ENCODE measurements at places on chromosomes 13 and 19.

- no peak for DNase-seq
Measured at GRCh38 chr13:87172166-87172835, 498.9 kb upstream of the SLITRK5 start.

- no peak for DNase-seq
Measured at GRCh38 chr13:103754783-103755182, 688.6 kb upstream of the SLC10A2 start.

GRCh38 chr13:68834375-68834774, 1273.3 kb upstream of the ATXN8OS start:
- no peak for DNase-seq

DNA sequence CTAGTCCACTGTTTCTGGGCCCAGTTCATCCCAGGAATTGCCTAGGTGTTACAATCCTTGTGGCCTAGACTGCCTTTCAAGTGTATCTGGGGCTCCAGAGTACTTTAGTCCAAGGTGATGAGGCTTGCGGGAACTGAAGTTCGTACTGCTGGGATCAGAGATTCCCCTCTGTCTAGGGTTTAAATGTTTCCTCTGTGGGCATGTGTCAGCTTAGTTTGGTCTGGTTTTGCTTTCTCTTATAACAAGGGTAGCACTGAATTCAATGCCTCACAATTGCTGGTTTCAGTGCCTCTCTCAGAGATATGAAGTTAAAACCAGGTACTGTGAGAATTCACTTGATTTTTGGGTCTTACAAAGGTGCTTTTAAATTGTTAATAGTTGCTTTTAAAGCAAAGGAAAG, 30.8 kb downstream of the RGCC start:
- no peak for DNase-seq

DNA sequence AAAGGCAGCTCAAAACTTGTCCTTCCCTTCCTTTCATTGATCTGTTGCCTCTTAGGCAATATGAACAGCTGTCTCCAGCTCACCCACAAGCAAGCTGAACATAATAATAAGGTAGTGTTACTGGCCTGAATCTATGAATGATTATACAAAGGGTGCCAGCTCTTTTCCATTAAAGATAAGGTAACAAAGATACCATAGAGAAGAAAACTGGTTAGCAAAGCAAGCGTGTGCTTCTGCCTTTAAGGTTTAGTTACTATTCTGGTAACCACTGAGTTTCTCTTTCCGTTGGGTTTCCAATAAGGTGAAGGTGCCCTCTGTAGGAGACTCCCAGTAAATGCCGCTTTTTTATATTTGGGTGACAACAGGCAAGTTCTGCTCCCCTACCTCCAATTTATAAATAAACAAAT, 12.1 kb upstream of the DACH1 start:
- DNase-seq: no peak

DNA sequence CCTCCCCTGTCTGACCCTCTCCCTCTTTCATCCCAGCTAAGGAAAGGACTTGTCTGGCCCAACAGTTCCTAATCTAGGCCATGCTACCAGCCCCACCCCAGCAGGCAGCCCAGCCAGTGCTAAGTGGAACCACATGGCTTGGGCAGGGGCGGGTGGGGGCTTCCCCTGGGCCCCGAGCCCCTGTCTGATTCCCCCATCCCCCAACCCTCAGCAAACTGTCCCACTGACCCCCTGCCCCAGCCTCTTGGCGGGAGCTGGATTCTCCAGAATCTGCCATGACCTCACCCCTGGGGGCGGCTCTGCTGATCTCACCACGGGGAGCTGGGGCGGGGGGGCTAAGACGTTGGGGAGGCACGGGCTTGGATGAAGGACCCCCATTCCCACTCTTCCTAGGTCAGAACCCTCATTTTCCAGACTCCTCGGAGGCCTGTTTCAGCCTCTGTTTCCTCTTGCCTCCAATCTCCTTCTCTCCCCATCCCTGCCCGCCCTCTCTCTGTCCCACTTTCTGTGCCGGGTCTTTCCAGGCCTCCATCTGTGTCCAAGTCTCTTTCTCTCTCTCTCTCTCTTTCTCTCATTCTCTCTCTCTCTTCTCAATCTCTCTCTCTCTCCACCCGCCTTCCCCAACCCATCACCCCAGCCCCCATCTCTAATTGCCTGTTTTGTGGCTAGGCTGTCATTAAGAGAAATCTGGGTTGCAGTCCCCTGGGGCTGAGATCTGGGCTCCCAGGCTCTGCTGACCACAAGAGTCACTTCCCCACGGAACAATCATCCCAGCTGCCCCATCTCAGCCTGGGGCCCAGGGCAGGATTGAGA, 2.7 kb downstream of the COL5A3 start:
- DNase-seq: no peak

- no peak for DNase-seq
Measured at GRCh38 chr13:99993660-99994637, 12.4 kb downstream of the ZIC2 start.

GRCh38 chr13:95641291-95642027, 3.0 kb downstream of the DZIP1 start:
- no peak for DNase-seq

DNA sequence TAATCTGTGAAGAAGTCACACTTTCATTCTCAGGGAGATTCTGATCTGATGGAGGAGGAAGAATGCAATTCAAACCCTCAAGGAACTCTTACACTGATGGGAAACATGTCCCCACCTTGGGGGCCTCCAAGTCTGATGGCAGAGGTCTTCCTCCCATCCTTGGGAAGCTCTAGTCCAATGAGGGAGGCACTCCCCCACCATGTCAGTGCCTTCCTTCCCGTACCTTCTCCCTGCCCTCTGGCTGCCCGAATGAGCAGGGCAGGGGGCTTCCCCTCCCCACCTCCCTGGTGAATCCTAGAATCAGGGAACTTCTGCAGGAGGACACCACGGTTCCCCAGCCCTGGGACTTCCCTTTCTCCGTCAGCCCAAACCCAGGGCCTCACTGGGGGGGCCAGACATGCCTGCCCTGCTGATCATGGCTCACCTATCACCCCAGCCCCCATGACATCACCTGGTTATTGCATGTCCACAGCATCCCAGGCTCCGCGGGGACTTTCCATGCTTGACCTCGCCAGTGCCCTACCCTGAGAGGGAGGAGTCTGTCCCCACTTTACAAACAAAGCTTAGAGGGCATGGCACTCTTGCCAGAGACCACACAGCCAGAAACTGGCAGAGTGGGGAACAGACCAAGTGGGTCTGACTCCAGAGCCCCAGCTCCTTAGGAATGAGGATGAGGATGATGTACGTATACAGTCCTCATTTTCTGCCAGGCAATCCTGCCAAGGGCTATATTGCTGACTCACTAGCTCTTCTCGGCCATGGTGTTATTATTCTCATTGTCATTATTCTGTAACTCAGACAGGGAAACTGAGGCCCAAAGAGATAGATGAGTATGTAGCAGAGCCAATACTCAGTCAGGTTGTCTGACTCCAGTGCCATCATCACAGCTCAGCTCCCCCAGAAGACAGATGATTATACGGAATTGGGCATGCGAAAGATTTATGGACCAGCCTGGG, 9.6 kb upstream of the BCL3 start:
- DNase-seq: no peak

- no peak for DNase-seq
Measured at GRCh38 chr13:74796157-74796556, 662.0 kb upstream of the KLF12 start.

DNA sequence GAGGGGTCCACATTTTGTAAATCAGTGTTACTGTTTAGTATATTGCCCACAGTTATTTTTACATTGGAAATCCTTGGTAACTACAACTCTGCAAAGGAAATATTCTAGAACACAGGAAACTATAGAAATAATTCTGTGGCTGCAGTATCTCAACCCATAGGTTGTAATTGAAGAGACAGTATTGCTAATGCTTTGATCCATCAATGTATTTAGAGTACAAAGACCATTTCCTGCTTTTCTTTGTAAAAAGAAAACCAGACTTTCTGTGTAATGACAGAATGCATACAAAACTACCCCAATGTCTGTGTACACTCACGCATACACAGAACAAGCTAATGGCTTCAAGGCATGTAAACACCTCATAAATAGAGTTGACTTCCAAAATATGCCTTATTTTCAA, 622.1 kb upstream of the ARGLU1 start:
- no peak for DNase-seq

DNA sequence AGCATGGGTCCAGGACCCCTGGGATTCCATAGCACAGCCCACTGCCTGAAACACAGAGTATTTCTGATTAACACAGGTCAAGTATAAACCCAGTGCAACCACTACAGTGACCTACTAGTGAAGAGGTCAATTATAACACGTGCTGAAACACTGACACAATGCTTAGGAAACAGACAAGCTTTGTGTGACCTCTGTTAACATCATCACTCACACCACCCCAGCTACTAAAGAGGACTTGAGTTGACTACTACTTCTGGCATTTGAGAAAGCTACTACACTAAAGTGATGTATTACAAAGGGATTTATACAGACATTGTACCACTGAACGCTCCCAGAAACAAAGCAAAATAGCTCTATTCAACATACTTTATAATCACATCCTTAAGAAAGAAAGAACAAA, 1935.9 kb upstream of the PCDH20 start:
- no peak for DNase-seq

DNA sequence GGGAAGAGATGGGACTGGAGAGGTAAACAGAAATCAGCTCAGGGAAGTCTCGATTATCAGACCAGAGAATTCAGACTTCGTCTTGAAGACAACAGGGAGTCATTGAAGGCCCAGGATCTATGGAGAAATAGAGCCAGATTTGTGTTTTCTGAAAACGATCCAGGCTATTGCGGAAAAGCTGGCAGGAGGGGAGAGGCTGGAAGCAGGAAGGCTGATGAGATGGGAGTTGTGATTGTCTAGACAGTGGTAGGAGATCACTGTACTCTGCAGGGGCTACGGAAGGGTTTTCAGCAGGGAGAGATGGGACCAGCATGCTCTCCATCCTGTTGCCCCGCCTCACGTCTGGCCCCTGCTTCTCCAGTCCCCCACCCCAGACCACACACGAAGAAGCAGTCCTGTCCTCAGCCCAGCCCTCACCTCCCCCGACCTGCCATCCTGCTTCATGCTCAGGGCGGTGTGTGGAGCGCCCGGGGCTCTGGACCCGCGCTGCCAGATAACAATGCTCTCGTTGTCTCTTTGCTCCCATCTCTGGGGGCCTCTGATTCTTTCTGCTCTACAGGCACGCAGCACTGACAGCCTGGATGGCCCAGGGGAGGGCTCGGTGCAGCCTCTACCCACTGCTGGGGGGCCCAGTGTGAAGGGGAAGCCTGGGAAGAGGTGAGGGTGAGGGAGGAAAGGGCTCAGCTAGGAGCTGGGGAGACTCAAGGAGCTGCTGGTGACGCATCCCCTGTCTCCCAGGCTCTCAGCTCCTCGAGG, 1.9 kb downstream of the ARHGAP33 start:
- DNase-seq: no peak

DNA sequence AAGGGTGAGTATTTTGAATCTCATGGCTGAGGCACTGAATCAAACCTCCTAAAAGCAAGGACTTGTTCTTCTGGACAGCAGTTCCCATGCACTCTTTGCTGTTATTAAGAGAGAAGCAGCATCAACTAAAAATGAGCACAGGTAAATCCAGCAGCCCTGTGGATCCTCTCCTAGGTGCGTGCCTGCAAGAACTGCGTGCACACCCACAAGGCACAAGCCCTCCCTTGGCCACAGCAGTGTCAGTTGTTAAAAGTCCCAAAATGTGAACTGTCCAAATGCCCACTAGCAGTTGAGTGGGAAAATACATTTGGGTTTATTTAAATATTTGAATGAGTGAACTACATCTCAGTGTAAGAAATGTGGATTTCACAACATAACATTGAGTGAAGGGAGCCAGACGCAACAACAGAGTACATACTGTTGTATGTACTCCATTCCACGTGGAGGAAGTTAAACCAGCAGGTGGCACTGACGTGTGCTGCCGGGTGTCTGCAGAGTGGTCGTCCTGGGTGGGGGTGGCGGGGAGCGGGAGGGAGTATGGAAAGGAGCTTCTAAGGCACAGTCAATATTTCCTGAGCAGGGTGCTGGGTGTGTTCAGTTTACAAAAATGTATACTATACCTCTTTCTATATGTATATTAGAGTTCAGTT, 266.4 kb downstream of the NALCN start:
- no peak for DNase-seq

GRCh38 chr19:58317476-58318072, 9.2 kb upstream of the ZSCAN22 start:
- DNase-seq: no peak

DNA sequence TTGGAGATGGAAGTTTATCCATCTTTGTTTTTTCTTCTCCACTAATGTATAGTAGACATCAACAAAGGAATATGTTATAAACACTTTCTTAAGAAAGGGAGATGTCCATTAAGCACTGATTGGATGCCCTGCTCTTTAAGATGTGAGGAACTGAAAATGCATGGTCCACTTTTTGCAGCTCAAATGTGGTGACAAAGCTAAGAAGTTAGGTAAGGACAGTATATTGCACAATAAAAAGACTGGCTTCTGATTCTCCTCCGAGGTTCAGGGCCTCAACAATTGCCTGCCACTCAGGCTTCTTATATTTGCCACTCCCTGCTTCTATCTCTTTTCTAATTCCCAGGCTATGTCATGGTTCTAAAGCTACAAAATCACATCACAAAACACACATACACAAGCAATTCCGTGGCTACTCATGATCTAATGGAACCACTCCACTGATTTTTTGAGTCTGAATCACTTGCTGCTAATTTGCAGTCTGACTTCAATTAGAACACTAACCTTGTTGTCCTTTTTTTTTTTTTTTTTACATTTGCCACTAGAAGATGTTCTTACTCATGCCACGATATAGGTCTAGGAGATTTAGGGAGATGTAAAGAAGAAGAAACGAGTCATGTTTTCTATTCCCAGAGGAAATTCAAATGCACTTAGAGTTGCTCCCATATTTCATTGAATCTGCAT, 29.6 kb upstream of the TNFSF11 start:
- no peak for DNase-seq

DNA sequence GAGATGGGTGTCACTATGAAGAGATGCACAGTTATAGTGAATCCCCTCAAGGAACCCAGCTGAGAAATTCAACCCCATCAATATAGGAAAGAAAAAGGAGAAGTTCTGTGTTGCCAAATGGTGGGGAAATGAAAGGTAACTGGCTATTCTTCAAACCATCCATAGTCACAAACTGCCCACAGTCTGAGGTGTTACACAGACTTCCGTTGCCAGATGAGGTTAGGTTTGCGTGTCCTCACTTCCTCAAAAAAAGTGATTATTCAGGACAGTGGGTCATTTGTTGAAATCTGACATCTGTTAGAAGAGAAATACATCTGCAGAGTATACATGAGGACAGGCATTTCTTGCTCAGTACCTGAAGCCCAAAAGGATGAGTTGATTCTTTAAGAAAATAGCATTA, 9.0 kb downstream of the SIGLEC5 start:
- DNase-seq: no peak
